ENCODE measurements at places on chromosomes 2 and 18. TPM values are rescaled to one million over a fixed set of nuclear protein-coding genes. Genes with fewer than 3 reads are reported as not detected.

DNA sequence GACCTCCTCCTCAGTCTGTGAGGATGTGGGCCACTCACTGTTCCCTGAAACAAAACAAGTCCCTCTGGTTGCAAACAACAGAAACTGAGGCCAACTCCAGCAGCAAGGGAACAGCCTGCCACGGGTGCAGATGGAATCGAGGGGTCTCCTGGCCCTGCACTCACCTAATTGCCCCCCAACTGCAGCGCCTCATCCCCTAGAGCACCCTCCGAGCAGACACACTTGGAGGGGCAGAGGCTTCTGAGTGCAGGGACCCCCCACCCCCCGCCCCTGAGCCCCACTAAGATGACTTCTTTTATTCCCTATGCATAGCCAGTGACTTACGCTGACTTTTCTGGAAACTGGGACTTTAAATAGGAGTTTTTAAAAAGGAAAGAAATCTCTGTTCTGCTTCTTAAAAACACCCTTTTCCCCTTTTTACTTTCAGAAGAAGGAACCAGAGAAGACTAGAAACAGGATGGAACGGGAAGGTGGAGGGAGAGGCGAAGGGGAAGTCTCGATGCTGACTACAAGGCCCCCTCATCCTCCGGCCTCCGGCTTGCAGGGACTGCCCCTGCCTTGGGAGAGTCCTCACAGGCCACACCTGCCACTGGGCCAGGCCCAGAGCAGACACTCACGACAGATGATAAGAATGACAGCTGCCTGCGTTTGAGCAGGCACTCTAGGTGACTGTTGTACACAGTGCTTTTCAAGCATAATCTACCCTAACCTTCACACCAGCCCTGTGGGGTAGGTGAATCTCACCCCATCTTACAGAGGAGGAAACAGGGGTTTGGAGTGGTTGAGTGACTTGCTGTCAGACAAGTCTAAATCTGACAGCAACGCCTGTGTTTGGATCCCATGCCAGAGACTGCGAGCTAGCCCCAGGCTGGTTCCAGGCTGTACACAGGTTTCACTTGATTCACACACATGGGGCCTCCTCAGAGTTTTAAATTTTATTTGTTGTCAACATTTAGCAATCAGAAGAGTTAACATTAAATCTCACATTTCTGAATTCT, 28.2 kb upstream of the BIN1 start:
- no peak overlapping the region for H3K27ac ChIP-seq
- H3K36me3 ChIP-seq, result peaks cover 2% of the 10 kb centered on the region
- no peak overlapping the region for H3K4me3 ChIP-seq
- DNase-seq, result no peak

DNA sequence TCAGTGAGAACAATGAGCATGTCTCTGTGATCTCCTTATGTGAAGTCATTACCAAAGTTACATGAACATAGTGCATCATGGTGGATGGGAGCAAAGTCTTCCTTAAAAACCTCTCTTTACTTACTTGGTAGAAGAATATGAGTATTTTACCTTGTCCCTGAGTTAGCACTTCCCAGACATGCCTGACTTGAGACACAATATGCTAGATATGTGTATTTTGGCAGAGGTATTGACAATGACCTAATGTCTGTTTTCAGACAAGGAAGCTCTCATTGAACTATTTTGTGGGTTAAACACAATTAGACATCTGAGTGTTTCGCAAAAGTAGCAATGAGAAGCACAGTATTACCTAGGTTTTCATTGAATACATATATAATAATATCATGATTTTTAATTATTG, 99.1 kb upstream of the MC4R start:
- no peak overlapping the region for H3K4me3 ChIP-seq
- H3K27ac ChIP-seq, result no peak overlapping the region
- no peaks in the 10 kb centered on the region for H3K36me3 ChIP-seq
- H3K4me1 ChIP-seq, result no peaks in the 10 kb centered on the region
- no peak for DNase-seq

DNA sequence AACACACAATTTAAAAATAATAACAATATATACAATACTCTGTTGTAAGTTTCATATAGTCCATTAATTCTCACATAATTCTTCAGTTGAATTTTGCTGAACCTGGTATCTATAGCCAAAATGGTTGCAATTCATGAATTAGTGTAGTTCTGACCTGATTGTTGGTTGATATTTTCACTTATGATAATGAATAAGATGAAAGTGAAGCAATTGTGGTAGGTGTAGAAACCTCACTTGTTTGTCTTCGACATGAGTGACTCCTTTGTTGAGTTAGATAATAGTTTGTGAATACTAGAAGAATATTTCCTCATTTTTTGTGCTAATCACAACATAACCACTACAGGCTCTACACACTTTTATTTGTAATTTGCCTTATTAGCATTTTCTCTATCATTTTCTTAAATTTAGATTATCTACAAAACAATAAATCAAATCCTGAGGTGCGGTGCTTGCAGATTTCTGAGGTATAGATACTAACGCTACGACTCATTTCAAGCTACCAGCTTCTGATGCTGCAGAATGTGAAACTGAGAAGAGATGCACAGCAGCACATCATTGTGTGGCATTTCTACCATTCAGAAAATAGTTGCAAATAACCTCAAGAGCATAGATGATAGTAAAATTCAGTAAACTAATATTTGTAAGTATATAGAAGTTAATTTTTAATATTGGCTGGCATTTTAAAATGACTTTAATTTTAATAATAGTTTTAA, 117.9 kb downstream of the KCNH7 start:
- no peaks in the 10 kb centered on the region for H3K4me1 ChIP-seq
- H3K27me3 ChIP-seq, result no peaks in the 10 kb centered on the region
- H3K4me3 ChIP-seq, result no peak overlapping the region
- DNase-seq, result no peak
- H3K27ac ChIP-seq, result no peak overlapping the region

DNA sequence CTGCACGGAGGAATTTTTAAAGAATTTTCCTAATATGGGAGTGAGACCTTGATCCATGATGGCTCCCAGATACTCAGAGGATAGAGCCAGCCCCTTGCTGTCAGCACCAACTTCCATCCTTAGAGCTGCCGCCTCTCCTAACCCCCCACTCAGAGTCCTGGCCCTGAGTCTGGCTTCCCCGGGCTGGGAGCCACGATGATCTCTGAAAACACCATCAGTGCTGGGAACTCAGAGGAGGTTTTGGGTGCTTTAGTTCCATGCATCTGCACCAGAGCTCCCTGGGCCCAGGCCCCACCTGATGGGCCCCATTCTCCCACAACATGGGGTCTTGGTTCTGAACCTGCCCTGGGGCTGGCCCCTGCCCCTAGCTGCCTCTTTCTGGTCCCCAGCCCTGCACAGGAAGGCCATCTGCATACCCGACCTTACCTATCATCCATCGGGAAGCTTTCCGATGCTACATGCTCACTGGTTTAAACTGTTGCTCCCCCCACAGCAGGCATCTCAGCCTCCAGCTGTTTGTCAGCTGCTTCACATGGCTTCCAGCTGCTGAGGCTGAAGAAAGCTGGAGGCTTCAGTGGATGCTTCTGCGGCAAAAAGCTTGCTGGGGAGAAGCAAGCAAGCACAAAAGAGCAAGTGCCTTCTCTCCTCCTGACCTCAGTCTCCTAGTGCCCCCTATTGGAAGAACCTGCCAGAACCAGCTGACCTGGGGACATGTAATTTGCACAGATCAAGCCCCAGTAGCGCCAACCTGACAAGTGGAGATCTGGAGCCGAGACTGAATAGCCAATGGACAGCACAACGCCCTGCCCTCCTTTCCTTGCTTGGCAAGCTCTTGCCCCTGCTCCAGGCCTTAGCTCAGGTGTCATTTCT, 24.2 kb upstream of the RHOB start:
- H3K27ac ChIP-seq, result no peak overlapping the region
- DNase-seq, result peak; percentile 6
- H3K36me3 ChIP-seq, result no peaks in the 10 kb centered on the region
- peaks cover 13% of the 10 kb centered on the region for H3K27me3 ChIP-seq

DNA sequence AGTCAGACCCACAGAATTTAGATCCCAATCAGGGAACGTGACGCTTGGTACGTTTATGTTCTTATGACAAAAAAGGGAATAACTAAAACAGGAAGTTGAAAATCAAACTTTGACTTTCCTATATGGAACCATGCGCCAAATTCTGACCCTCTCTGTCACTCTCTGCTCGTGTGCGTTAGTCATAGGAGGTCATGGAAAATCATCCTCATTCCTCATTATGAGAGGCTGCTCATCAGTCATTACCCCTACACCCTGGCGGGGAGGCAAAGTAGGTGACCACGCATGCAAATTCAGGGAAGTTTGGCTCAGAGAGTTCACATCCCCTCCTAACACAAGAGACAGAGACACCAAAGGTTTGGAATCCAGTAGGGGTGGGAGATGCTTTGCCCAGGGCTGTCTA, 15.5 kb downstream of the IL1F10 start:
- no peak overlapping the region for H3K4me3 ChIP-seq
- no peak for DNase-seq
- H3K27me3 ChIP-seq, result peaks cover 18% of the 10 kb centered on the region
- H3K27ac ChIP-seq, result no peak overlapping the region
- H3K36me3 ChIP-seq, result no peaks in the 10 kb centered on the region

GRCh38 chr2:11930211-11930761, 183.9 kb downstream of the LPIN1 start:
- peaks cover 5% of the 10 kb centered on the region for H3K4me1 ChIP-seq
- H3K27me3 ChIP-seq, result no peaks in the 10 kb centered on the region
- no peak overlapping the region for H3K4me3 ChIP-seq
- H3K36me3 ChIP-seq, result no peaks in the 10 kb centered on the region
- H3K27ac ChIP-seq, result no peak overlapping the region
- no peak for DNase-seq

DNA sequence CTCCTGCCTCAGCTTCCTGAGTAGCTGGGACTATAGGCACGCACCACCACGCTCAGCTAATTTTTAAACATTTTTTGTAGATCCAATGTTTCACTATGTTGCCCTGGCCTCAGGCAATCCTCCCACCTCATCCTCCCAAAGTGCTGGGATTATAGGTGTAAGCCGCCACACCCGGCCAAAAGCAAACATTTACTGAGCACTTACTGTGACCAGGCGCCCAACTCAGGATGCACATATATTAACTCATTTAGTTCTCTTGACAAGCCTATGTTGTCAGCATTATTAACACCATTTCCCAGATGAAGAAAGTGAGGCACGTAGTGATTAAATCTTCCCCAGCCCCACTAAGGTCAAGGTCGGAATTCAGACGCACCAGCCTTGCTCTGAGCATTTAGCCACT, 41.1 kb downstream of the TMEM37 start:
- H3K27me3 ChIP-seq, result no peaks in the 10 kb centered on the region
- H3K36me3 ChIP-seq, result no peaks in the 10 kb centered on the region
- no peak for DNase-seq
- peaks cover 5% of the 10 kb centered on the region for H3K4me1 ChIP-seq
- no peak overlapping the region for H3K4me3 ChIP-seq

GRCh38 chr18:48826271-48826670, 124.5 kb downstream of the SMAD7 start:
- H3K27me3 ChIP-seq, result no peaks in the 10 kb centered on the region
- no peak overlapping the region for H3K4me3 ChIP-seq
- DNase-seq, result no peak
- peaks cover 47% of the 10 kb centered on the region for H3K4me1 ChIP-seq
- H3K36me3 ChIP-seq, result peaks cover 17% of the 10 kb centered on the region
- peak overlapping the region; percentile 92 for H3K27ac ChIP-seq

The MLPH gene
- total RNA-seq, result 1.2 TPM

The ATP8B1 gene
- total RNA-seq, result 21.9 TPM

The SERPINB12 gene
- not detected for total RNA-seq

The DBI gene
- total RNA-seq, result 156 TPM

The LOXHD1 gene
- 0.33 TPM for total RNA-seq

The NCKAP1 gene
- 111 TPM for total RNA-seq

The AGXT gene
- total RNA-seq, result 1.0 TPM

The ANAPC1 gene
- 61.5 TPM for total RNA-seq
